ENCODE measurements at places on chromosomes 12 and 14.

DNA sequence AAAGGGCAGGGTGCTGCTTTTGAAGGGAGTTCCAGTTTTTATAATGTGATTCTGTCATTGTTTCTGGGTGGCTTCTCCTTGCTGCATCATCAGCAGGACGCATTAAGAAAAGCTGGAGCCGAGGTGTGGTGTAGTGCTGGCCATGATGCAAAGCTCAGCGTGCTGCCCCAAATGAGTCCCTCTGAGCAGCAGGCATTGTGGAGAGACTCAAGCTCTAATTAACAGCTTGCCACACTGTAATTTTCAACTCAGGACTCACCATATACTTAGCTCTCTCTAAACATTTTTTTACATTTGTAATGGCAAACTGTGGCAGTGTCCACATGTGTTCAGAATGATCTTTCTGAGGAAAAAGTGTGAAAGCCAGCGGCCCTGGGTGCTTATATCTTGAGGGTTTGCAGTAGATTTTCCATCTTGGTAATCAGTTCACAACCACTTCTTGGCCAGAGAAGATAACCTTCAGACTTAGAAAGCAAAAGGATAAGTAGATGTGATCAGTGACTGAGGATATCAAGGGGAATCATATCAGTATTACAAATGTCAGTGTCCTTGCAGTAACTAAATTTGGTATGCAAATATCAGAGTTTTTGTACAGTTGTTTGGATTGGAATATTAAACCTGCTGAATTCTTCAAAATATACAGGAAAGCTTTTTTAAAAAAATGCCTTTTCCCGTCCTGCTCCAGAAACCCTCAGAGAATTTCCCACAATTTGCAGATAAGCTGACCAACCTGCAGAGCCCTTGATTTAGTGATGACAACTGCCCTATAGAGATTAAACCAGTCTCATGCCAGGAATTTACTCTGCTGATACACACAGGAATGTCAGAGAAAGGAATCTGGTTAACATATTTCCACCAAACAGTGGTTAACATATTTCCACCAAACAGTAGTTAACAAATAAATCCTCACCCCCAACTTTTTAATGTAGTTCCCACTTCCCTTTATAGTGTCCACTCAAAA, 63.6 kb downstream of the DAAM1 start:
- DNase-seq, result peak; percentile 50

DNA sequence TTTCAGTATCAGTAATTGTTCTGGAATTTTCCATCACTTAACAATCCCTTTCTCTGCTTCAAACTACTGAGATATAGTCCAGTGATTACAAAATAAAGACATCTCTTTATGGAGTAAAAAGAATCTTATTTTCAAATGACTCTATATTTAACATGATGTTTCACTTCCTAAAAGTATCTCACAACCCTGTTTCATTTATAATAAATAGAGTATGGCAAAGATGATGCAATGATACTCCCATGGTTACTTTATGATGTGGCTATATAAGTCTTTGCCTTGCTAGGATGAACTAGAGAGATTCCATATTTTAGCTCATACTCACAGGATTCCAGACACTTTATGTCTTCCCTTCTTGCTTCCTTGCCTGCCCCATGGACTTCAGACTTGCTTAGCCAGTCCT, 953.5 kb upstream of the MDGA2 start:
- DNase-seq, result no peak

- peak; percentile 56 for DNase-seq
Measured at GRCh38 chr12:52151837-52152783, 39.7 kb downstream of the KRT80 start.

GRCh38 chr12:72836194-72836593, 564.0 kb downstream of the TRHDE start:
- DNase-seq, result peak; percentile 7

- no peak for DNase-seq
Measured at GRCh38 chr12:58419196-58419760, 477.9 kb downstream of the ATP23 start.

- DNase-seq, result no peak
Measured at GRCh38 chr14:81416981-81417380, 16.9 kb upstream of the STON2 start.

DNA sequence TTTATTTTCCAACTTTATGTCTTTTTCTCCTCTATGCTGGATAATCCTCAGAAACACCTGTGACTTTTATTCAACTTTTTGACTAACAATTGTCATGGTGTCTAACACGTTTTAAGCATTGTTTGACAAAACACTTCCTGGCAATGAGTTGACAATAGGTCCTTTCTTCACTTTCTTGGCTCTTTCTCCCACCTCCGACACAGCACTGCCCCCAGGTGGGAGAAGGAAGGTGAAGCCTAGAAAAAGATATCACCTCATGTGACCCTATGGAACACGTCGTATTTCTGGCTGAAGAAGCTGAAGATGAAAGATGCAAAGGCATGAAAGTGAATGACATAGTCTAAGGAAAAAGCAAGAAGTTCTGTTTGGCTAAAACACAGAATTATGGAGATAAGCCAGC, 430.0 kb downstream of the ETNK1 start:
- DNase-seq, result no peak

DNA sequence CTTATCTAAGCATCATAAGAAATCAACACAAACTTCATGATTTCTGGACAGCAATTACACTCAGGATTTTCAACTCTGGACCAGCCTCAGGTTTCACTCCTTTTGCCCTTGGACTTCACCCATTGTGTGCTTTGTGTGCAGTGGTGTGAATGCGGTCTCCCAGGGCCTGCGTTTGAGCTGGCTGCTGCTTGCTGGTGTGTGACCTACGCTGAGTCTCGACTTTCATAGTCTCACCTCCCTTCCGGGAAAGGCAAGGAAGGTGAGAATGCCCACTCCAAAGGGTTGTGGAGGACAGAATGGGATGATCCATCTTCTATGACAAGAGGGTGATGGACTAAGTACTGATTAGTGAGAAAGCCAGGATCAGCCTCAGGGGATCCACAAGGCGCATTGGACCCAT, 228.8 kb downstream of the C12orf75 start:
- no peak for DNase-seq

DNA sequence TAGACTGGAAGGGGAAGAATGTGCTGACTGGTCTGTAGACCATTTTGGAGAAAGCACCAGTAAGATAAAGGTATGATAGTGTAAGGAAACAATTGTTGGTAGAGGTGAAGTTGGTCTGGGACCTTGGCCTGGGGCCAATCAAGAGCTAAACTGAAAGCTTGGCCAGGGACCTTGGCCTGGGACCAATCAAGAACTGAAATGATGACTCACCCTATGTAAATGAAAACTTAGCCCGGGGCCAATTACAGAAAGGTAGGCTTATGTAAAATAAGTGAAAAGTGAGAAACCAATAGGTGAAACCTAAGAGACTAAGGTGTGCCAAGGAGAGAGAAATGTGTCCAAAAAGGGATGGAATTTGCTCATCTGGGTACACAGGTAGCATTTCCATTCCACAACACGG, 776.0 kb downstream of the C12orf50 start:
- no peak for DNase-seq

GRCh38 chr14:36580856-36581831, 1.3 kb downstream of the NKX2-8 start:
- peak; percentile 37 for DNase-seq

Measured in mesenchymal stem cell (in vitro differentiated cells and primary cell).